COLO829 (cell line): ENCODE measurements at places on chromosomes 6 and 20.
A peak's percentile ranks its signal among the peaks of the same experiment; 100 is the strongest.

- no peak for DNase-seq
Observed at GRCh38 chr6:158219228-158219627, 51.1 kb downstream of the GTF2H5 start.

- no peak for DNase-seq
Observed at GRCh38 chr20:51811514-51812128, 9.3 kb upstream of the SALL4 start.

GRCh38 chr6:167907837-167908681 lies 81.3 kb downstream of the AFDN start:
- no peak for DNase-seq

DNA sequence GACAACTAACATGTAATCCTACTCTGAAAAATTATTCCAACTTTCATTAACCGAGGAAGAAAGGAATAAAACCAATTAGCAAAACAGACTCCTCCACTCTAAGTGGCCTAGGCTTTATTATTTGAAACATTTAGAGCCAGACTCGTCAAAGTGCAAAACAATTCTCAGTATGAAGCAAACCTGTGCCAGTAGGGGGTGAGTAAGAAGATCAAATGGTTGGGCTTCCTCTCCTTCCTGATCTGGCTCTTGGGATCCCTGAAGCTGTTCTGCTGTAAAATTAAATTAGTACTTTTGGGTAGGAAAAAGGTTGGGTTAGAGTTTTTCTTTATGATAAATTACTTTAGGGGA lies 177.6 kb upstream of the MAN1A1 start:
- no peak for DNase-seq

DNA sequence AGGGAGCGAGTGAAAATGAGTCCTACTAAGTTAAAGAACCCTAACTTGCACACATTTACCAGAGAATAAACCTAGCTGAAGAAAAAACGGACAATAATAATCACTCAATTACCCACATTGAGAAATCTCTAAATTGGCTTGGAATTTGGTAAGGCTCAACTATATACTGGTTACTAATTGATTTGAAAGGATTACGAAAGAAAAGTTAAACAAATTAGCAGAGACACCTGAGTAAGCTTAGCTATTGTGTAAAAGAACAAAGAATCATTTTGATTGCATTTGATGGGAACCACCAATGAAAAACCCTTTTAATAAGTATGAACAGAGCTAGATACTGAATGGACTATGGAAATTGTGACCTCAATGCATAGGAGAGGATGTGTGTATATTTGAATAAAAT lies 118.6 kb upstream of the ADGRF1 start:
- DNase-seq, result no peak

GRCh38 chr6:115000736-115001135 lies 657.9 kb upstream of the HS3ST5 start:
- no peak for DNase-seq

- DNase-seq, result no peak
Observed at GRCh38 chr6:119318176-119318575, 31.4 kb downstream of the MAN1A1 start.

DNA sequence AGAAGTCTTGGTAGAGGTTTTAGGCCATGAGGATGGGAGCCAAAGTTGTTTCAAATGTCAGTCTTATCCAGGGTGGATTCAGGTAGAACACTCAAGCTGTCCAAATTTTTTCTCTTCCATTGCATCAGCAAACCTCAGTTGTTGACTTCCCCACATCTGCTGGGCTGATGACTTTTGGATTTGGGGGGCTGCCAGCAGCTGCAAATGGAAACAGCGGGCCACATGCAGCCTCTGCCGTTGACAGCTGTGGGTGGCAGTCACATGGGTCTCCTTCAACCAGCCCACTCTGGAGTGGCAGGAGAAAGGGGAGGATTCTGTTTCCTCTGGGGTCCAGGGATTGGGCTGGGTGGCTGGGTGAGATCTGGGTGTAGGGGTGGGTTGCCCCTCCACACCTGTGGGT lies 5.8 kb upstream of the MLN start:
- DNase-seq, result no peak

DNA sequence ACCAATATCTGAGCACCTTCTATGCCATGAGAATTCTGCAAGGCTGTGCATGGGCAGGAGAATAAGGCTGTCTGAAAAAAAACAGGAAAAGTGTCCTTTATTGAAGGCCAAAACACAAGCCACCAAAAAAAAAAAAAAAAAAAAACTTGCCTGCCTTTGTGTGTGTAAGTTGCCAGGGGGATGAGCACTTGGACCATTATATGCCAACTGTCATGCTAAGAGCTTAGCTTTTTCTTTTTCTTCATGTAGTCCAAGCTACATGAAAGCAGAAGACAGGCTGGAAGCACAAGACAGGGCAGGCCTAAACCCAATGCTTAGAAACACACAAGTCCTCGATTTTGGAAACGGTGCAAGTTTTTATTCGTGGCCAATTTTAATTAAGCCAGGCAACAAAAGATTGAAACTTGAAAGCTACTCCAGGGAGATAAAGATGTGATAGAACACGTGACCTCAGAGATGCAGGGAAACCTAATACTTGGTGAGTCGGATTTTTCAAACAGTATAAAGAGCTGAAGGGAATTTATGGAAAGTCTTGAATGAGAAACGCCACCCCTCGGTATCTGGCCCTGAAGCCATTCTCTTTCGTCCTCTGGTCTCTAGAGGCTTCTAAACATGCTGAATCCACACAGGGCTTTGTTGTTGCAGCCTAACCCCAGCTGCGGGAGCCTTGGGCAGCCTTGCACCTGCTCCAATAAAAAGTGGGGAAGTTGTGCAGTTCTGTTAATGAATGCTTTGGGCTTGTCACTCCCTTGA lies 8.6 kb downstream of the BMP7 start:
- DNase-seq, result no peak

- DNase-seq, result no peak
Observed at GRCh38 chr6:53369876-53370515, 21.2 kb upstream of the ELOVL5 start.

DNA sequence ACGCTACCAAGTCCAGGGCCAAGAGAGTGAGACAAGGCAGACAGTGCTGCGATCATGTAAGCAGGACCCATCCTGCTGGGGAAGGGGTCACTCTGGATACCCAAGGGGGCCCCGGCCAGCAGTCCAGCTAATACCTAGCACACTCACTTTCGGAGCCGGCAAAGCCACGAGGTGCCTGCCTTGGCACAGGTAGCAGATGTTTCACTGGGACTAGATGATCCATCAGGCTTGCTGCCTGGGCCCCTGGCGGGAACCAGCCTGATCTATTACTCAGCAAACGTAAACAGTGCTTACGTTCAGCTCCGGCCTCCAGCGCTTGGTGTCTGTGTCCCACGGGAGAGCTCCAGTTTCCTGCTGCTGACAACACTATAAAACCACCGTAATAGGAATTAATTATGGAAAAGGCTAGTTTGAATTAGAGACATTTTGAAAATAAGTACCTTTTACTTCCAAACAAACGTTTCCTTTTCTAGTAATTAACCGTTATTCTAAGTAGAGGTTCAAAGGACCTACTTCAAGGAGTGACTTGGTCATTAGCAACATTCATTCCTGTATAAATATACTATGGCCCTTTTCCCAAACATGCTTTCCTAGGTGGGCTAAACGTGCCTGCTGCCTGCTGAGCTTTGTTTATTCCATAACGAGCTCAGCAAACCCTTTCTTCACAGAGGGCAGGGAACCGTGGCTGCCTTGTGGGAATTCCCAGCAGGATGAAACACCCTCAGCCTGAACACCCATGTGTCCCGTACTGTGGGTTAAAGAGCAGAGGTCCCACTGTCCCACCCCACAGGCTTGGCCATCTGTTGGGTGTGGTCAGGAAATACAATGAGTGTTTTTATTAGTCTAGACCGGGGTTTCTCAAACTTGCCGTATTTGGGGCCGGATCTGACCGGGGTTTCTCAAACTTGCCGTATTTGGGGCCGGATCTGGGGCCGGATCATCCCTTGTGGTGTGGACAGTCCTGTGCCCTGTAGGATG lies 18.4 kb downstream of the SLC22A23 start:
- DNase-seq, result peak; percentile 77

- DNase-seq, result no peak
Observed at GRCh38 chr6:5450073-5450472, 188.8 kb downstream of the FARS2 start.

- DNase-seq, result no peak
Observed at GRCh38 chr20:63659370-63659769, 1.3 kb downstream of the RTEL1 start.

DNA sequence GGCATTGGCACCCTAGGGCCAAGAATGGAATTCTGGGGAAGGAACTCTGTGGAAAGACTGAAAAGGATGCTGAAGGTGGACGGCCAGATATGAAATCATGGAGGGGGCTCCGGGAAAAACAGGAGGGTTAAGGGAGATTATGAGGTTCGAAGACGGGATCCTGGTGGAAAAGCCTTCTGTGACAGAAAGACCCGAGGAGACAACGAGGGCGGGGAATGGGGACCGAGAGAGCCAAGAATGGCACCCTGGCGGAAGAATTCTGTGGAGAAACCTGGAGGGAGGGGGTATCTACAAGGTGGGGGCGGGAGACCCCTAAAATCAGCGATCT lies 426 bp downstream of the TRMT6 start:
- no peak for DNase-seq

- no peak for DNase-seq
Observed at GRCh38 chr6:170257376-170257775, 33.5 kb downstream of the DLL1 start.

DNA sequence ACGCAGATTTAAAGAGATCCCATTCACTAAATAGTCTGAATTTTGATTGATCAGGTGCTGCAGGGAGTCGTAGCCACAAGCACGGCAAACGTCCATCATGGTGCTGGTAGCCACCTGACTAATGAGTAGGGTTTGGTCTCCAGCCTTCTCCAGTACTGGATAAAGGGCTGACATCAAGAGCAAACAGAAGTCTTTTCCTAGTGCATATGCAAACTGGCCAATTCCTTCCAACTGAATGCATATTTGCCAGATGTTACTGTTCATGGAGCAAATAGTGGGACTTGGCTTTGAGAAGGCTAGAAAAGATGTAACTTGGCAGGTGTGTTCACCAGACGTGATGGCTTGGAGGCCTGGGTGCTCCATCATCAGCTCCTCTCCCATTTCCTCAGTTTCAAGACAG lies 21.6 kb downstream of the TTI1 start:
- DNase-seq, result no peak

DNA sequence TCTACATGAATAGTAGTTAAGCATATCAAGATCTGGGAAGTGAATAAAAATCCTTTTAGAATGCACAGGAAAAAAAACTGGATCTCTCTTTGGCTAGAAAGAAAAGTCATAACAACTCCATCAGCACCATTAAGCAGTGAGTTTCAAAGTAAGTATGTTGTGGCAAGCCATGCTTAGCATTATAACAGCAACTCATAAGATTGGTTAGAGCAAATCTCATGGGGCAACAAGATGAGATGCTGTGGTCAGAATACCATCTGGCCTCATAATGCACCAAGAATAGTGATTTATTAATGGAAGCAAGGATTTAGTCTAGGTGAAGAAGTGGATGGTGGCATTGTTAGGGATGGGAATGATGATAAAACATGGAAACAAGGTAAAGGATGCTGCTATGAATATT lies 159.4 kb downstream of the PHF3 start:
- DNase-seq, result no peak

GRCh38 chr20:8127553-8128255 lies 4.4 kb upstream of the PLCB1 start:
- DNase-seq, result no peak

DNA sequence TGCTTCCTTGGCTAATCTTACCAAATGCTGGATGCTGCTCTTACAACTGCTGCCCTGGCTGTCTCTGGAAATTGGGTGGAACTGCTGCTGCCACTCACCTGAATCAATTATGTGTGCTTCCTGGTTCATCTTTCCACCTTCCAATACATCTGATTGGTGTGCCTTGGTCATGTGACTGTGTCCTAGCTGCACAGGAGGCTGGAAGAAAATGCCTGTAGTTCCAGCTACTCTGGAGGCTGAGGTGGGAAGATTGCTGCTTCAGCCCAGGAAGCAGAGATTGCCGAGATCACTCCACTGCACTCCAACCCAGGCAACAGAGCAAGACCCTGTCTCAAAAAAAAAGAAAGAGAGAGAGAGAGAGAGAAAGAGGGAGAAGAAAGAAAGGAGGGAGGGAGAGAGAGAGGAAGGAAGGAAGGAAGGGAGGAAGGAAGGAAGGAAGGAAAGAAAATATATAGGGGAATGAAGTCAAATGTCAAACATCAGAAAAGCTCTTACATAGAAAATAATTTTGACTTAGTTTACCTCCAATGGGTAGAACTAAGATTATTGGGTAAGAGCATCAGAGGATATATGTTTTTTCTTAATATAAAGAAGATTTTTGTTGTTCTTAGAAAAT lies 14.1 kb upstream of the PPARD start:
- DNase-seq, result no peak

DNA sequence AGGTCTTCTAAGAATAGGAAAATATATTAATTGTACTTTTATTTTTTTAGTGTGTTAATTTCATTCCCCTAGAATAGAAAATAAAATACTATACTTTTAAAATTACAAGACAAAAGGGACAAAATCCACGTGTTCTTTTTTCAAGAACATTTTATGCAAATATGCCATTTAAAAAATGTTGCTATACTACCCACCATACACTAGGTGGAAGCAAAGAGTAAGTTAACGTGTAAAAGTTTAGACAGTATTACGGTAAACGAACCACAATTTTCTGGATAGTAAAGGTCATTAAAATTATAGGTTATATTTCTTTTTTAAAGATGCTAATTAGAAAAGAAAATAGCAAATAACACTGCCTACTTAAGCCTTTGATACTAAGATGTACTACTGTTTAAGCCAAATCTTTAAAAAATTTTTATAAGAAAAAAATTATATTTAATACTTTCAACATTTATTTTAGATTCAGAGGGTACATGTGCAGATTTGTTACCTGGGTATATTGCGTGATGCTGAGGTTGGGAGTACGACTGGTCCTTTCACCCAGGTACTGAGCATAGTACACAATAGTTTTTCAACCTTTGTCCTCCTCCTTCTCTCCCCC lies 287.6 kb downstream of the PHF3 start:
- peak; percentile 57 for DNase-seq

DNA sequence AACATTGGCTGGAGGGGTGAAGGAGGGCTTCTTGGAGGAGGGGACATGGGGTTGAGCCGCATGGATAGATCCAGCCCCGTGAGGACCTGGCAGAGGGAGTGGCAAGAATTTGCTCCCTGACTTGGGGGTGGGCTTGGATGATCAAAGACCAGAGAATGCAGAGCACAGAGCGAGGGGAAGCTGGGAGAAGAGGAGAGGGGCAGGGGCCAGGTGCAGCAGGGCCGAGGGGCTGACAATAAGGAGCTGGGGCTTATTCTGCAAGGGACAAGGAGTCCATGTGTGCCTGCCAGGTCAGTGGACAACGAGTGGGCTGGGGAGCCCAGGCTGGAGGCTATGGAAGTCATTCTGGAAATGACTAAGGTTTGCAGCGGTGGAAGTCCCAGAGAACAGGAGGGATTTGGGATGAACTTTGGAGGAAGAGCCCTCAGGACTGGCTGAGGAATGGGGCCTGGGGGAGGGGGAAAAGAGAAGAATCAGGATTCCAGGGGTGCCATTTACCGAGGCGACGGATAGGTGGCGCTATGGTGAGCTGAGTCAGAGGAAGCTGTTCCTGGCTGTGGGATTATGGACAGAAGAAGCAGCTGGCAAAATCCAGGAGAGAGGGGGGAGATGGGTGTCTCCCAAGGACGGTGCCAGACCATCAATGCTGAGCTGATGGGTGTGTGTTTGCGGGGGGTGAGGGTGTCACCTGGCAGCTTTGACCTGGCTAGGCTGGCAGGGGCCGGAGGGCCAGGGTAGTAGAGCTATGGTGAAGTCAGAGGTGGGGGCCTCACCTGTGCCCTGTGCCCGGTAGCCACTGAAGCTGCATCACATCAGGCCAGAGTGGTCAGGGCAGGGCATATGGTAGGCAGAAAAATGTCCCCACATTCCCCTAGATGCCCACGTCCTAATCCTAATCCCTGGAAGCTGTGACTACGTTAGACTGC lies 7.8 kb downstream of the KCNG1 start:
- DNase-seq, result peak; percentile 85

GRCh38 chr20:39294137-39294725 lies 332.1 kb downstream of the DHX35 start:
- DNase-seq, result no peak
